Fibroblast of skin of scalp (primary cell): ENCODE measurements at places on chromosomes 5 and 9.

GRCh38 chr9:115071176-115071575 lies 46.8 kb downstream of the TNC start:
- DNase-seq = peak; percentile 62

DNA sequence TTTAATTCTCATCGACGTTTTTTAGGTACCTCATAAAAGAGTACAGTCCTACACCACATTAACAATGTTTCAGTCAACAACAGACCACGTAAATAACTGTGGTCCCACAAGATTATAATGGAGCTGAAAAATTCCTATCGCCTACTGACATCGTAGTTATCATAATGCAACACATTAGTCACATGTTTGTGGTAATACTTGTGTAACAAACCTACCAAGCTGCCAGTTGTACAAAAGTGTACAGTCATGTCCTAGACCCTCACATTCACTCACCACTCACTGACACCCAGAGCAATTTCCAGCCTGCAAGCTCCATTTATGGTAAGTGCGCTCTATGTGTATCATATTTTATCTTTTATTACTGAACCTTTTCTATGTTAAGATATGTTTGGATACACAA lies 16.8 kb downstream of the GNAQ start:
- DNase-seq = peak; percentile 71

DNA sequence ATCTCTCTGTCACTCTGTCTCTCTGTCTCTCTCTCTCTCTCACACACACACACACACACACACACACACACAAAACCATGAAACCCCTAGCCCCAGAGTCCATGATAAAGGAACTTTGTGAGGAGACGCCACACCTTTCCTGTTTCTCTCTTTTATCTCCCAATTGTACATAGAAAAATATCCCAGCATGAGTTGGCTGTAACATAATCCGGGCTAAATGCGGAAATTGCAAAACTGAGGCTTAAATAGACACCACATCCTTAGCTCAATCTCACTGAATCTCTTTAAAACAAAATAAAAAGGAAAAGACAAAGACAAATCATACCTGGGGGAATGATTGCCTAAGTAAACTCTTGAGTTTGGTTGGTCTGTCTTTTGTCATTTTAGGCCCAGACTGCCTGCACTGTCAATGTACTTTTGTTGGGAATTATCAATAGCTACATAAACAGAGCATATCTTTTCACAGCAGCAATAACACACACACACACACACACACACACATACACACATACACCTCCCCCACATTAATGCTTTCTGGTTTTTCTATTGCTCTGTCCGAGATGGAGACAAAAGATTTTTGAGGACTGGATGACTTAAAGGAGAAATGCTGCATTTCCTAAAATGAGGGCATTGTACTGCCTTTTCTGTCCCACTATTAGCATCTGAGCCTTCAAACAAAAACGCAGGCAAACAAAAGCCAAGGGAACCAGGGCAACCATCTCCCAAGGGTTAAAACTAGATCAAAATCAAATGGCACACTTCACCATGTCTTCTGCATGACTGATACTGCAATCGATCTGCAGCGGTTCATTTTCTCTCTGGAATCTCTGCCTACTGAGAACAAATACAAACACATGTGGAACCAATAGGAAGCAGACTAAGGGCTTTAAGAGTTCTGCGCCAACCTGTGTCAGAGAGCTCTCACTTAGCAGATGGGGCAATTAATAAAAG lies 321.5 kb downstream of the NFIB start:
- no peak for DNase-seq

- DNase-seq = peak; percentile 90
Measured at GRCh38 chr5:96572864-96573512, 89.2 kb upstream of the CAST start.

- DNase-seq = no peak
Measured at GRCh38 chr5:60076746-60077145, 183.2 kb upstream of the PDE4D start.

- no peak for DNase-seq
Measured at GRCh38 chr9:128901822-128902221, 19.0 kb upstream of the PHYHD1 start.

DNA sequence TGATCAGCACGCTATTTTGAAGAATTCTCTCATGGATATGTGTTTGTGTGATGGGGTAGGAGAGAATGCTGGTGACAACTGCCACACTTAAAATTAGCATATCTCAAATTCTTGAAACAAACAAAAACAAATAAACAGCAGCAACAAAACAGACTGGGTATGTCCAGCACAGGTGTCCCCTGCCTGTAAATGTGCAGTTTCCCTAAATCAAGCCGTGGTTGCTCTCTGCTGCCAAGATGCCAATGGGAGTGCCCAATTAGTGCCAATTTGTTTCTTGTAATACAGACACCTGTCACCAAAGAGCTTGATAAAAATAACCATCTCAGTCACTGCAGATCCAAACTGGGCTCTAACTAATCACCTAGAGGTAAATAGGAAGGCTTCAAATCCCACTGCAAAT lies 144.2 kb upstream of the SMARCA2 start:
- no peak for DNase-seq

DNA sequence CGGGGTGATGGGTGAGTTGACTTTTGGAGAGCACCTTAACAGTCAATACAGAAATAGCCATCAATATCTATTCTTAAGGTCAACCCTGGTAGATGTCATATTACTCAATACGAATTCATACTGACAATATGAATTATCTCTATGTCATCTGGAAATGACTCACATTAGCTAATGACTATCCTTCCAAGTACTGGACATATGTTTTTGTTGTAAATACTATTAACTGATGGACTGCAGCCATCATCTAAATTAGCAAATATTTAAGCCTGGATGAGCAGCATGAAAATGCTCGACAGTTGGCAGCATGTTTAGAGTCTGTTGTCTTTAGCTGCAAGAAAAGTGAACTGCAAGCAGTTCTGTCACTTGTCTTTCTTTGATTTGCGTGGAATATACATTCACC lies 19.6 kb upstream of the ISOC1 start:
- DNase-seq = peak; percentile 28

GRCh38 chr9:93592008-93592642 lies 15.7 kb downstream of the PHF2 start:
- DNase-seq = peak; percentile 12

- no peak for DNase-seq
Measured at GRCh38 chr9:93680443-93681268, 104.3 kb downstream of the PHF2 start.

GRCh38 chr5:88883836-88884607 lies 1.0 kb upstream of the MEF2C start:
- peak; percentile 71 for DNase-seq

GRCh38 chr5:124647352-124647751 lies 99.1 kb downstream of the ZNF608 start:
- no peak for DNase-seq

GRCh38 chr5:43168175-43168574 lies 23.9 kb upstream of the NIM1K start:
- DNase-seq = no peak

DNA sequence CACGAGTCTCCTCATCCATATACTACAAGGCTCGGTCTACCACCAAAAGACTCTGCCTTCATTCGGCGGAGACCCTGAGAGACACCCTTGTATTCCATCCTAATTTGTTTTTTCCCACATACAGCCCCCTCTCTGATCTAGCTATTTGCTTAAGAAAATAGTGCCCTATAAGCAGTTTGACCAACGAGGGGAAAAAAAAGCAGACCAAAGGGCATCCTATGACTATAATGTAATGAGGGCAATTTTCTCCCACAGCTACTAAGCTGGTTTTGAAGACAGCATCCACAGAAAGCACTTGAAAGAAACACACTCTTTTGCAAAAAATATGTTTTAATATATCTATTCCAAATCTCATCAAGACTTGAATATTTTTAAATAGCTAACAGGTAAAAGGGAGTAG lies 147.8 kb downstream of the MLLT3 start:
- no peak for DNase-seq

DNA sequence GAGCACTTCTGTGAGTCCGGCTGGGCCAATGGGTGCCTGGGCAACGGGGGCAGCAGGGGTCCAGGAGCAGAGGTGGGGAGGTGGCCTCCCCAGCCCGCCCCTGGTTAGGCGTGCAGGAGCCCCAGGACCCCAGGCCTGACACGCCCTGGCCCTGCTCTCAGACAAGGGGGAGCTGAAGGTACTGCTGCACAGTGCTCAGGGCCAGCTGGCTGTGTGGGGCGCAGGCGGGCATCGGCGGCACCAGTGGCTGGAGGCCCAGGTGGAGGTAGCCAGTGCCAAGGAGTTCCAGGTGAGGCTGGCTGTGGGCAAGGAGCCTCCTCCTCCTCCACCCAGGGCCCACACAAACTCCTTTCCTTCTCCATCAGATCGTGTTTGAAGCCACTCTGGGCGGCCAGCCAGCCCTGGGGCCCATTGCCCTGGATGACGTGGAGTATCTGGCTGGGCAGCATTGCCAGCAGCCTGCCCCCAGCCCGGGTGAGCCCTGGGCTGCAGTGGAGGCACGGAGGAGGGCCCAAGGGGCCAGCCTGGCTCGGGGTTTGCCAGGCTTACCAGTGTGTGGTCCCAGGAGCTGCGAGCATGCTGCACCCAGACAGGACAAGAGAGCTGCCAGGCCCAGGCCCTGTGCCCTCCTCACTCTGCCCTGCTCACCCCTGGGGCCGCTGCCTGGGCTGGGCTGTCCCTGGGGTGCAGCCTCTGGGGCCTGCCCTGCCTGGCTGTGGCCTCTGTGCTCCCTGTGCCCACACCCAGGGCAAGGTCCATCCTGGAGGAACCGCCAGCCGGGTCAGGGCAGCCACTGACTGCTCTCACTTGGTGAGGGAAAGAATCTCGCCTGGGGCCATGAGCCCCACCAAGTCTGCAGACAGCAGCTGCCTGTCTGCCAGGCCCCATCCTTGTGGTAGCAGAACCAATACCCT lies 7.0 kb downstream of the MAMDC4 start:
- no peak for DNase-seq

DNA sequence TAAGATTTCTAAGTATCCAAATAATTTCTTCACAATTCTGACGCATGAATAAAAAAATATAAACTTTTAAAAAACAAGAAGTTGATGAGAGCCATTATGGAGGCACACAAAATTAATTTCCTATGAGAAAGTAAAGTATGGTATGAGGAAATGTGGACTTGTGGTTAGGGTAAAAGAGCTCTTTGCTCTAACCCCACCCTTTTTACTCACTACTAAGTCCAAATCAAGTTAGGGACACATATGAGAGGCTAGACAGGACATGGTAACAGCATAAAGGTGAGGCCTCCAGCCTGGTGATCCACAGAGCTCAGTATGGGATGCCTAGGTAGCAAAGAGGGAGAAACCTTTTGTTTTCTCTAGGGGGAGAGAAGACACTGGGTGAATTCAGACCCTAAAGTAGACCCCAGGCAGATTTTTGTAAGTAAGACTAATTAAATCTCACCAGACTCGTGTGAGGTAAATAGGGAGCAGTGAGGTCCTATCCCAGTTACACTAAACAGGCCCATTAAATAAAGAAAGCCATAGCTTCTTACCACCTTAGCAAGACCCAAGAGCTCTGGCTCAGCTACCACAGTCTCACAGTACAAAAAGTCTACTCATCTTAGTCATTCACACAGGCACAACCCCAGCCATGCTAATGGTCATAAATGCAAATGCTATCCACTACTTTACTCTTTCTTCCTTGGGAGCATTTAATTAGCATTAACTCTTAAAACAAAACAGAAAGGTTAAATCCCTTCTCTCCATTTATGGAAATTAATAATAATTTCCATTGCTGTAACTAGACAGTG lies 42.6 kb downstream of the MLLT3 start:
- no peak for DNase-seq

- DNase-seq = peak; percentile 92
Measured at GRCh38 chr5:142545650-142546322, 140.1 kb downstream of the FGF1 start.

- no peak for DNase-seq
Measured at GRCh38 chr5:41445937-41446563, 64.4 kb downstream of the PLCXD3 start.

DNA sequence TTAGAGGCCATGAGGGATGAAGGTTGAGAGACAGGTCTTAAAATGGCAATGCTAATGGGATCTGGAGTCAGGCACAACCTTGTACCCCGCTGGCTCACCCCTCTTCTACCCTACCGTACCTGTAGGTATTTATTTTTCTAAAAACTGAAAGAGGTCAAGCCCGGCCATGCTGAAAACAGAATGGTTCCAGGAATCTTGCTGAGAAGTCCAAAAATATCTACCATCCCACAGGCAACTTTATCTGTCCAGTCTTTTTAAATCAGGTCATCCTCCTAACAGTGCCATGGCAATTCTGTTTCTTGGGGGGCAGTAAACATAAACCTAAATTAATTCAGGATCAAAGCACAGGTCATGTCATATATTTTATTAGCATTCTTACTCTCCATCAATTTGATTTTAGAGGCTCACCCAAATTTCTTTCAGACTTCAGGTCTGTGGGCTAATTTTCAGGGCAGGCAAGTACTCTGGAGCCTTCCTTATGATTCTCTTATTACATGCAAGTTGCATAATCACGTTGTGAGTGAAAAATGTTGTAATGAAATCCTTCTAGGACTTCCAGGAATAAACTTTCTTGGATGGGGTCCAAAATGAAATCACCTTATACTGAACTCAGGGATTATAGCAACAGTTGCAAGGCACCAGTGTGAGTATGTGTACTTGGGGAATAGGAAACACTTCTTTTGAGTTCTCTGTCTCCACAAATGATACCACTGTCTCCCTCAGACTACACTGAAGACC lies 102.7 kb upstream of the NREP start:
- peak; percentile 84 for DNase-seq

GRCh38 chr9:124835026-124835557 lies 18.2 kb upstream of the WDR38 start:
- DNase-seq = peak; percentile 84

GRCh38 chr9:99231711-99232110 lies 9.6 kb downstream of the SEC61B start:
- DNase-seq = peak; percentile 15

DNA sequence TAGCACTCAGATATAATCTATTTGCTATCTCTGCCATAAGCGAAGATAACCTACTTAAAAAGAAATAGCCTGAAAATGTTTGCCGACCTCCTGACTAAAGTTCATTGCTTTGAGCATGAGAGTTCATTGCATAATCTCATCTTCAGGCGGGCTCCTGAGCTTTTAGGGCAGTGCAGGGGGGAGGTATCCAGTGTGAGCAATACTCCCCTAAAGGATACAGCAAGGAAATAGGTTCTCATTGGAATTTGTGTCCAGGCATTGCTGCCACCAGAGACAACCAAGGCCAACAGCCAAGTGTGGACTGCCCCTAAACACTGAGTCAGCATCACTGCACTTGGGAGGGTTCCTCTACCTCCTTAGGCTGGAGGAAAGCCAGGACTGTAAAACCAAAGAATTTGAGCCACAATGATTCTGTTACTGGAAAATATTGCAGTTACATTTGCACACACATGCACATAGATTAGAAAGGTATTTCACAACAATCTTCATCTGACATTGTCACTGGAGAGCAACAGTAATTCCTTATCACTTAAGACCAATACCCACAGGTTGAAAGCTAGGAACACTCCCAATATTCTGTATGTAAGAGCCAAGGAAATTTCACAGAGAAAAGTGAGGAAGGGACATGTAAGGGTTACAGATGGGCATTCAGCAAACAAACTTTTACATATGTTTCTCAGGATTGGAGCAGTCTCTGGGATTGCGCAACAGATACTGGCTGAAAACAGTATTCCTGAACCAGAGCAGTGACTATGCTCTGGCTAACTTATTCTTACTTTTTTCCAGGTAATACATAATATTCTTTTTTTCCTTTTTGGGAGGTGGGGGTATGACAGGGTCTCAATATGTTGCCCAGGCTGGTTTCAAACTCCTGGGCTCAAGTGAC lies 98.6 kb upstream of the TLE1 start:
- peak; percentile 94 for DNase-seq
